HepG2 (cell line): ENCODE measurements at places on chromosomes 2 and 18. TPM values are rescaled to one million over a fixed set of nuclear protein-coding genes. Genes with fewer than 3 reads are reported as not detected.

The ADAM23 gene
- not detected in 2 replicates for polyA plus RNA-seq

The C18orf54 gene
- polyA plus RNA-seq, result 0.94 and 1.8 TPM in 2 replicates

The EIPR1 gene
- 84.5 and 96.3 TPM in 2 replicates for polyA plus RNA-seq

- H3K4me3 ChIP-seq, result no peak overlapping the region
- no peaks in the 10 kb centered on the region for H3K36me3 ChIP-seq
- H3K27me3 ChIP-seq, result no peaks in the 10 kb centered on the region
- peak; percentile 54 for DNase-seq
- peaks cover 13% of the 10 kb centered on the region; the same call in 1 of the 2 replicates for H3K4me1 ChIP-seq
Observed at GRCh38 chr2:175766880-175767279, 235.2 kb downstream of the LNPK start.

The KCNK3 gene
- polyA plus RNA-seq, result 0.03 TPM in 1 of 2 replicates, not detected in the other

DNA sequence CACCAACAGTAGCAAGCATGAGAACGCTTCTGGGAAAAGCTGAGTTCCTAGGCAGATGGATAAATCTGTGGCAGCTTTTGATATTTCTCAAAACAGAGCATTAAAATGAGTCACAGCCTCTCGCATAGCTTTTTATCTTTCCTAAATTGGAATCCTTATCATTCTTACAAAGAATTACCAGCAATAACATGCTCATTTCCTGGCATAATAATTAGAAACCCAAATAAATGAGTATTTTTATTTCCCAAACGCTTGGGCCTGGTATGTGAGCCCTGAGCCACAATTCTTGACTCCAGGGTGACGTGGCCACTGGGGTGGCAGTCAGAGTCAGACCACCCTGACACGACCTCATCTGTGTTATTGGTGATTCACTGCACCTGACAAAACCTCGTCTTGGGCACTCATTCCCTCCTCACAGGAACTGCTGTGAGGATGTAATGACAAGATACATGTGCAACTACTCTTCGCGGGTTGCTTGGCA is 210.7 kb downstream of the ARL4C start:
- no peak for DNase-seq
- H3K27ac ChIP-seq, result no peak overlapping the region
- no peaks in the 10 kb centered on the region for H3K36me3 ChIP-seq

DNA sequence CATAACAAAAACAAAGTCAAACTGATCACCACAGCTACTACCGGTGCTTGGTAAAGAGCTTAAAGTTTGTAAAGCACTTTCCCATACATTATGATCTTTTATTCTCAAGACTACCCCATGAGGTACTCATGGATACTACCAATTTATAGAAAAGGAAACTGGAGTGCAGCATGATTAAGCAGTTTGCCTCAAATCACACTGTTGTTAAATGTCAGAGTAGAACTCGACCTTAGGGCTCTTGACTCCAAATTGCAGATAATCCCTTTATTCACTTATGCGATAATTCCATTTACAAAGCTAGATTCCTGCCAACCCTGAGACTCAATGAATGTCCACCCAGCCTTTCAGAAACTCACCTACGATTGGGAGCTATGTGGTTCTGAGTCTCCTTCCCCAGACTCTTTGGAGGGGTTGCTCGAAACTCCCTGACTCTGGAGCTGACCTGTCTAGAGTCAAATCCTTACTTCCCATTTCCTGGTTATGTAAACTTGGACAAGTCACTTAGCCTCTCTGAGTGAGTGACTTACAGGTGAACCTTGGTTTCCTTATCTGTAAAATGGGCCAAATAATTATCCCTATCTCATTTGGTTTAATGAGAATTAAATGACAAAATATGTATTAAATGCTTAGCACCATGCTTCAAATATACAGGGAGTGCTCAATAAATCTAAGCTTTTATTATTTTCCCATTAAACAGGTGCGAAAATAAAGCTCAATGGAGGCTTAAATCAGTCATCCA is 47.4 kb downstream of the PSD4 start:
- peak overlapping the region; percentile 10 for H3K27ac ChIP-seq
- peaks cover 86% of the 10 kb centered on the region for H3K4me1 ChIP-seq
- H3K36me3 ChIP-seq, result no peaks in the 10 kb centered on the region
- no peak overlapping the region for H3K4me3 ChIP-seq

DNA sequence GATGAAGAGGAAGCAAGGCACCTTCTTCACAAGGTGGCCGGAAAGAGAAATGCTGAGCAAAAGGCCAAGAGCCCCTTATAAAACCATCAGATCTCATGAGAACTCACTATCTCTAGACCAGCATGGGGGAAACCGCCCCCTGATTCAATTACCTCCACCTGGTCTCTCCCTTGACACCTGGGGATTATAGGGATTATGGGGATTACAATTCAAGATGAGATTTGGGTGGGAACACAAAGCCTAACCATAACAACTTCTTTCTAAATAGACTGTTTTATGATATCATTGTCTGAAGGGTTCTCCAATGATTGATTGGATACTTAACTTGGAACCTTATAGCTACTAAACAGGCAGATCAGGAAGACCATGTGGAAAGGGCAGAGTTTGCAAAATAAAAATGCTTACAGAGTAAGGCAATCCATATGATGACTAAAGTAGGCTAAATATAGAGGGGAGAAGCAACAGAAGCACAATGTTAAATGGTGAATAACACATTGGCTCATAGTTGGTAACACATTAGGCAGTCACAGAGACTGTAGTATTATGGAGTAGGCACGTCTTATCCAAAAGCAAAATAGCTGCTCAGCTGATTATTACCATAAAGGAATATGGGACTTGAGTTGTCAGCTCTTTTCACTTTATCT is 179.0 kb downstream of the BARD1 start:
- no peak overlapping the region for H3K4me3 ChIP-seq
- no peak overlapping the region for H3K27ac ChIP-seq
- H3K36me3 ChIP-seq, result no peaks in the 10 kb centered on the region
- no peaks in the 10 kb centered on the region for H3K4me1 ChIP-seq

The PPP4R3B gene
- 19.7 and 24.2 TPM in 2 replicates for polyA plus RNA-seq
